NCI-H1105 (cell line): ENCODE measurements at places on chromosomes 16 and 17.

- DNase-seq: no peak
Observed at GRCh38 chr16:66486773-66487579, 59.9 kb downstream of the BEAN1 start.

GRCh38 chr17:45130681-45131615, 1.4 kb downstream of the PLCD3 start:
- DNase-seq: no peak

GRCh38 chr17:59766491-59766890, 59.0 kb downstream of the VMP1 start:
- no peak for DNase-seq

DNA sequence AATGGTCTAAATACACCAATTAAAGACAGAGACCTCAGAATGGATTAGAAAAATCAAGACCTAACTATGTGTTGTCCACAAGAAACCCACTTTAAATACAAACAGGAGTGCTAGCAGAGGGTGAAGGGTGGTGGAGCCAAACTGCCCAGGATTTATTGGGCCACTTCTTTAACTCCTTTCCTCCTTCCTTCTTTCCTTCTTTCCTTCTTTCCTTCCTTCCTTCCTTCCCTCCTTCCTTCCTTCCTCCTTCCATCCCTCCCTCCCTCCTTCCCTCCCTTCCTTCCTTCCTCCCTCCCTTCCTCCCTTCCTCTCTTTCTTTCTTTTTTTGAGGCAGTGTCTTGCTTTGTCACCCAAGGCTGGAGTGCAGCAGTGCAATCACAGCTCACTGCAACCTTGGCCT, 34.3 kb upstream of the EMP2 start:
- DNase-seq: no peak

DNA sequence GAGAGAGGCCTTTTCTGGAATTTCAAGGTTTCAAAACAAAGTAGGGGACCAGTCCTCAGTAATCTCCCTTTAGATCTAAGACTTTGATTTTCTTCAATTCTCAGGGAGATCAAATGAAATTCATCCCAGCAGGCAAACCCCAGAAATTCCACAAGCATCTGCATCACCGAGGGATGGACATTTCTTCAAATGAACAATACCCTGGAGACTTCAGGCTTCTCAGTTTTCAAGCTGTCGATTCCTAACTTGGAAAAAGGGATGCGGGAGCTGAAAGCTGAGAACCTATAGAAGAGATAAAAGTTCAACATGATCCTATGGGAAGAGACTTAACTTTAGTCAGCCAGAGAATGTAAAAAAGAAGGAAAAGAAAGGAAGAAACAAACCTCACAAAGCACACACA, 296.9 kb upstream of the CDH5 start:
- DNase-seq: no peak

GRCh38 chr17:45784741-45785479, 790 bp downstream of the CRHR1 start:
- peak; percentile 40 for DNase-seq

GRCh38 chr17:79531191-79532095, 79.4 kb downstream of the RBFOX3 start:
- DNase-seq: no peak

DNA sequence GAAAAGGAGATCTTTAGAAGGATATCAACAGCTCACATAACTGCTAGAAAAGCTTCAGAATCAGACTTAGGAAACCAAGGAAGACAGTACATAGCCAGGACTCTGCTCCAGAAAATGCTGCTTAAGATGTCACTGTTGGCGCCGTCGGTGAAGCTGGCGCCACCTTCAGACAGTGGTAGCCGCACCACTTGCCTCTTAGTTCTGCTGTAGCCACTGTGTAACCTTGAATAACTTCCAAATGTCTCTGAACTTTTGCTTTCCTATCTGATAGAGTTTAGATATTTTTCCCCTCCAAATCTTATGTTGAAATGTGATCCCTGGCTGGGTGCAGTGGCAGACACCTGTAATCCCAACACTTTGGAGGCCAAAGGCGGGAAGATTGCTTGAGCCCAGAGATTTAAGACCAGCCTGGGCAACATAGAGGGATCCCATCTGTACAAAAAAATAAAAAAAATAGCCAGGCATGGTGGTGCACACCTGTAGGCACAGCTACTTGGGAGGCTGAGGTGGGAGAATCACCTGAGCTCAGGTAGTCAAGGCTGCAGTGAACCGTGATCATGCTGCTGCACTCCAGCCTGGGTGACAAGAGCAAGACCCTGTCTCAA, 6.3 kb upstream of the USP31 start:
- no peak for DNase-seq

DNA sequence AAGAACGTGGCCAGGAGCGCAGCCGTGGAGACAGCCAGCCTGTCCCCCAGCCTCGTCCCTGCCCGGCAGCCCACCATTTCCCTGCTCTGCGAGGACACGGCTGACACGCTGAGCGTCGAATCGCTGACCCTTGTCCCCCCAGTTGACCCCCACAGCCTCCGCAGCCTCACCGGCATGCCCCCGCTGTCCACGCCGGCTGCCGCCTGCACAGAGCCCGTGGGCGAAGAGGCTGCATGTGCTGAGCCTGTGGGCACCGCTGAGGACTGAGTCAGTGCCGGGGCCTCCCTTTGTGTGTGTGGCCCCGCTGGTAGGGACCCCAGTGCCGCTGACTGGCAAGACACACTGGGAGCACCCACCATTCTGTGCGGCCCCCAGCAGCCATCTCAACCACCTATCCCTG, 77.6 kb downstream of the SOCS1 start:
- no peak for DNase-seq

- DNase-seq: no peak
Observed at GRCh38 chr17:36714789-36715188, 113.4 kb downstream of the MRM1 start.

GRCh38 chr16:71670537-71670936, 44.6 kb downstream of the MARVELD3 start:
- DNase-seq: no peak
